ENCODE measurements at places on chromosomes 3 and 15.

GRCh38 chr15:68471541-68471940, 39.6 kb upstream of the ITGA11 start:
- no peak for DNase-seq

- no peak for DNase-seq
These were observed 43.1 kb upstream of the SH3BP5 start for GRCh38 chr3:15375461-15376000.

DNA sequence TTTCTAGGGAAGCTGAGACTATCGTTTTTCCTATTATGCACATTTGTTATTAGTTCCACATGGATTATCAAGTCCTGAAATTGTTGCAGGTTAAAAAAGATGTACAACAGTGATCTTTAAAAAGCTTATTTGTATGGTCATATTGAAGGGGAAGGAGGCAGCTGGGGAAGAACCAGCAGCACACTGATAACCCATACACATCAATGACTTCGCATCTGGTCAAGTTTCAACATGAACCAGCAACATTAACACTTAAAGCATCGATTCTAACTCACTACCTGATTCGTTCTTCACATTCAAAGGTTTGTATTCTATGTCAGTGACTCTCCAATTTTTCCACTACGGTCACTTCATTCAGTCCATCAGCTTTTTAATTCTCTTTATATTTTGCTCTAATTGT, 56.4 kb downstream of the NCEH1 start:
- no peak for DNase-seq

GRCh38 chr3:132545471-132545870, 51.6 kb upstream of the ACKR4 start:
- DNase-seq: no peak

GRCh38 chr15:92077353-92078085, 224.0 kb downstream of the SLCO3A1 start:
- peak; percentile 11 for DNase-seq

GRCh38 chr3:41711651-41712050, 250.3 kb downstream of the ULK4 start:
- no peak for DNase-seq

DNA sequence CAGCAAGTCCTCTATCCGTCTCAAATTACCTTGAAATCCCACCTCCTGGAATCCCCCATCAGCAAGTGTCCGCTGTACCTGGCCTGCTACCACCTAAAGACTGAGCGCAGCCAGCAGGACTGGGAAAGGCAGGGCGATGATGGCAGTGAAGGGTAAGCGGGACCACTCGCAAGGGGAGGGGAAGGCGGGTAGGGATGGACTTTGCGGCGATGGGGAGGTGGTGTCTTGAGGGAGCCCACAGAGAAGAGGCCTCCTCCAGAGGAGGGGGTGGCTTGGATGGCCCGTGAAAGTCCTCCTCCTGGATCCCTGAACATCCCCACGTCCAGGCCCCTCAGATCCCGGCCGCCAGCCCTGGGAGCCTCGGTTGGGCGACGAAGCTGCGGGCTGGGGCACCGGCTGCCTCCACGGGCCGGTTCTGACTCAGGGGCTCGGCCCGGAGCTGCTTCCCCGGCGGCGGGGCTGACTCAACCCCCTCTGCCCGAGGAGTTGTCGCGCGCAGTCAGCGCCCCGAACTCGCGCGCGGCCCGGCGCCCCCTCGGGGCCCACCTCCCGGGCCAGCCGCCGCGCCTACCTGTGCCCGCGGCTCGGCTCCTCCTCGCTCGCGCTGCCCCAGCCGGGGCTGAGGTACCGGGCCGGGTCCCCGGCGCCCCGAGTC, 512 bp downstream of the LARP6 start:
- DNase-seq: no peak

GRCh38 chr15:35437157-35437556, 108.8 kb downstream of the DPH6 start:
- no peak for DNase-seq

DNA sequence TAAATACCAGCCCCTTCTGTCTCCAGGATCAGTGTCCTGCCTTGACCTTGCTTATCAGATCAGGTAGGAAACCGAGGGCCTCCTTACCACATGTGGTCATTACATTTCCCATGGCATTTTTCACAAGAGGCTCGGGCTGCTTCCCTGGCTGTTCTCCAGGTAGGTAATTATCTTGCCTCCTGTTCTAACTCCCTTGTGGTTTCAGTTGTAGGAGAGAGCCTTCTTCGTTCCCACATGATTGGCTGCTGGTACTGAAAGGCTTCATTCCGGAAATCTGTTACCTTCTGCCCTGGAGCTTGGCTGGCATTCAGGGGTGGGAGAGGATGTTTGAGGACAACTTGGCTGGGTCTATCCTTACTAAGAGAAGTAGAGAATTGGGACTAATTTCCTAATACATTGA, 46.8 kb upstream of the RORA start:
- DNase-seq: no peak

- no peak for DNase-seq
These were observed 36.4 kb upstream of the PTPRG start for GRCh38 chr3:61524933-61525332.

DNA sequence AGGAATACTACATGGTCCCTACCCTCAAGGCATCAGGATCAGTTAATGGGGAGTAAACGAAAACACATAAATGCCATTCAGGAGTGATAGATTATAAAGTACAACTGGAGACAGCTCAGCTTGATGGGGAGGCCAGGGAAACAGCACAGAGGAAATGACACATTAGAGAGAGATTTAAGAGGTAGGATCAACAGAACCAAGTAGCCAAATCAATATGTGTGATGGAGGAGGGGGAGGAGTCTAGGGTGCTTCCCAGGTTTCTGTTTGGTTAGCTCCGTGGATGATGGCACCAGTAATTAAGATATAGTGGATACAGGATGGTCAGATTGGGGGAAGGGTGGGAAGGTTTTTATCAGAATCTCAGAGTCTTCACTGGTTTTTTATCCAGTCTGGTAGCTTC, 229.5 kb upstream of the ROPN1 start:
- DNase-seq: no peak

DNA sequence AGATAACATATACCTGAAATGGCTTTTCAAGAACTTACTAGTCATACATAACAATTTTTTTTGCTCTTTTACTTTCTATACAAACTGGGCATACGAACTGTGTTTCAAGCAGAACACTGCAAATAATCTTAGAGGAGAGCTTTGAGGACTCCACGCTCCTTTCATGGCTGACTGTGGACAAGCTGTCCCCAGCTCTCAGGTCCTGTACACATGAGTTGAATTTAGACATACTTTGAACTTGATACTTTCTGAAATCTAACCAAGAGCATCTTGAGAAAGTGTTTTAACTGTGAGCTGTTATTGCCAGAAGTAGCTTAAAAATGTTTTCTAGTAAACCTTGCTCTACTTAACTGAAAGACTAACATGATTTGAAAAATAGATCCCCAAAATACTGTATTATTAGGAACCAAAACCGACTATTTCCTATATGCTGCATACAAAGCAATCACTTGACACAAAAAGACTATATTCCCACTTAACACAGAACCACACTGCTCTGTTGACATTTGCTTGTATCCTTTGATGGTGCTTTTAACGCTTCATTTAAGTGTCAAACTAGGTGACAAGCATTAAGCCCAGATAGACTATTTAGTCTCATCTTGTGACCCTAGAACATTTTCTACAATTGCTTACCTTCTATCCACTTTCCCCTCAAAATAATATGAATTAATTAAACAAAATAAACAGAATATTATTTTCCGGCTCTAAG, 755.8 kb downstream of the ROBO1 start:
- no peak for DNase-seq

DNA sequence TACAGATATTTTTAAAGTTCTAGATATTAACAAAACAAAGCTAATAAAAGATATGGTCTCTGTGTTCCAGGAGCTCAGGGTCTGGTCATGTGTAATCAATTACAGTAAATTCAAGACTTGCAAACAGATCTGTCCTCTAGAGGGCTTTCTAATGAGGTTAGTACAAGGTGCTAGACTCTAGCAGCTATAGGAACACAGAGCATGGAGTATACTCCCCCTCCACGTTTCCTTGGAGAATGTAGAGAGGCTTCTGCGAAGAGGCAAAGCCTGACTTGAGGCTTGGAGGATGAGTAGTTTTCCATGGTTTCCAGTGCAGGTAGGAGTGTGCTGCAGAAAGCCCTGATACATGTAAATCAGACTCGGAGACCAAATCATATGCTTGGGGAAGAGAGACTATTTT, 32.7 kb upstream of the DLG1 start:
- no peak for DNase-seq
